ENCODE measurements at places on chromosomes 3 and 15.

- no peak for DNase-seq
Measured at GRCh38 chr15:83658430-83659416, 4.8 kb downstream of the ADAMTSL3 start.

- DNase-seq: peak; percentile 64
Measured at GRCh38 chr3:115321400-115321805, 174.3 kb upstream of the ZBTB20 start.

DNA sequence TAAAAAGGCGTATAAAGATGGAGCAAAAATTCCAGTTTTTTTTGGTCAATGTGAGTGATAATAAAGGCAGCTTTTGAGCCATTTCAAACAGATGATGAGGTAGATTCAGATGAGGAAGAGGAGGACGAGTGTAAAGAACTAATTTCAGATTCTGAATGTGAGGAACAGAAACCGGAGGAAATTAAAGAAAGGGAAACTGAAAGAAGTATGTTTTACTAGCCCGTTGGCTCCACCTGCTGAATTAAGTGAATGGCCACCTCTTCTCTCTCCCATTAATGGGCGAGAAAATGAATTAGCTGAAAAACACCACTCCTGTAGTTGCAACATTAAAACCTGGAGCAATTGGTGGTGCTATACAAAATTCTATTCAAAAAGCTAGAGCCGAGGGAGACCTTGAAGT is 55.4 kb downstream of the CYP19A1 start:
- DNase-seq: no peak

DNA sequence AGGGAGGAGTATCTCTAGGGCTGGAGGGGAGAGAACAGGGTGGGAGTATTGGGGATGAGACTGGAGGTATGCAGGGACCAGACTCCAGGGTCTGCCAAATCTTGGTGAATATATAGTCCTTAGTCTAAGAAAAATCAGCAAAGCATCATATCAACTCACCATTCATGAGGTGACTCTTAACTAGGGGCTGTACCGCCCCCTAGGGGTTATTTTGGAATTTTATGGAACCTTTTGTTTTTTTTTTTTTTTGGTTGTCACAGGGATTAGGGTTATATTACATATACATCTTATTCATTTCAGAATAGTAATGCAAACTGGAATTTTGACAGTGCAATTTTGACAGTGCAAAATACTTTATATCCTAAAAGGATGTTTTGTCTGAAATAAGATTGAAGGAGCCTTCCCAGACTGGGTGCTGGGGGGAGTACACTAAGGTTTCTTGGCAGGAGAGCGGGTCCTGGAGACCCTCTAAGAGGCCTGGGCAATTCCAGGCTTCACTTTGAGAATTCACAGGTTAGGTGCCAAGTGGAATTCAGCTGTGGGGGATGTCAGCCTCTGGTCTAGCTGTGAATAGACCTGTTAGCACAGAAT is 7.5 kb downstream of the CMTM7 start:
- no peak for DNase-seq

GRCh38 chr3:8619548-8619947 is 25.1 kb downstream of the SSUH2 start:
- peak; percentile 49 for DNase-seq

DNA sequence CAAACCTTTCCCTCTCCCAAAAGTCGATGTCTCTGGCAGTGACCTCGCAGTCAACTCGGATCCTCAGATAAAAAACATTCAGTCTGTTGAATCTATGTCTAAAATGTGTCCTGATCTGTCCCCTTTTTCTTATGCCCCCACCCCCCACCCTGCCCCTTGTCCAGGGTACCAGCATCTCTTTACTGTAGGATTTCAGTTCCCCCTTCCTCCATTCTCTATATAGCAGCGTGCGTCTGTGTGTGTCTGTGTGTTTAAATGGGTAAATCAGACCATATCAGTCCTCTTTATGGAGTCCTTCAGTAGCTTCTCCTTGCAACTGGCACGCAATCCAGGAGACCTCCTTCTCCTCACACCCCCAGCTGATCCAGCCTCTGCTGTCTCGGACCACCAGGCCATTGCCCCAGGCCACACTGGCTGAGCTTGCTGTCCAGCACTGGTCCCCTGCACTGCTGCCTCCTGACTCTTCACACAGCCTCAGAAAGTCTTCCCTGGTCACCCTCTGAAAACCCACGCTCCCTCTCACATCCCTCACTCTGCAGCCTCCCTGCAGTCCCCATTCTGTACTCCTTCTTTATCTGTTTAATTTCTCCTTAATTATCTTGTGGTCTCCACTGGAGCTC is 1.5 kb downstream of the LRRK1 start:
- no peak for DNase-seq

GRCh38 chr3:171306631-171307030 is 153.6 kb downstream of the TNIK start:
- DNase-seq: peak; percentile 86

DNA sequence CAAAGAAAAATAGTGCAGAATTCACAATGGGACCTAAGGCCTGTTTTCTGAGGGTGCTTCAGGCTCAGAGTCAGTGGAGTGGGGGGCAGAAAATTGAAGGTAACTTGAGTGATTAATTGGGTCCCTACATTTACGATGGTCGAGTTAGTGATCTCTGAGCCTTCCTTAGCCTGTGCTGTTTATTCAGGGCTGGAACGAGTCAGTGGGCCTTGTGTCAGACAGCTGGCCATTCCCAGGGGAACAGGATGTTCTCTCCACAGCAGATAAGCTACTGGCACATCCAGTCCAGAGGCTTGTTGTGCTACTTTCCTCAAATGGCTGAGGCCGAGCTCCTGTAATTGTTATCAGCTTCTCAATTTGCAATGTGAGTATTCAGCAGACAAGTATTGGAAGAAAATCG is 29.2 kb upstream of the CNTN3 start:
- DNase-seq: no peak

DNA sequence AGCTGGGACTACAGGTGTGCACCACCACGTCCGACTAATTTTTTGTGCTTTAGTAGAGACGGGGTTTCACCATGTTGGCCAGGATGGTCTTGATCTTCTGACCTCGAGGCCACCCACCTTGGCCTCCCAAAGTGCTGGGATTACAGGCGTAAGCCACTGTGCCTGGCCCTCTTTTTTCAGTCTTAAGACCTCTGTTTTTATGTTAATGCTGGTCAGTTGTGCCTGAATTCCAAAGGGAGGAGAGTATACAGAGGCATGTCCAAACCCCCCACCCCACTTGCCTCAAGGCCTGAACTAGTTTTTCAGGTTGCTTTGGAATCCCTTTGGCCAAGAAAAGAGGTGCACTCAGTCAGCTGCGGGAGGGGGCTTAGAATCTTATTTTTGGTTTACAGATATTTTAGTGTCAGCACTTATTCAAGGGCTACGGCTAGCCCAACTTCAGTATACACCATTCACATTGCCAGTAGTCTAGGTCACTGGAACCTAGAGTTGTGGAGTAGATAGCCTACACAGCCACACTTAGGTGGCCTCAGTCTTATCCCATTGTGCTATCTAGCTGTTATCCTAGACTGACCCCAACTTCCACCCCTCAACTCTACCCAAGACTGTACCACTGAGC is 128.0 kb upstream of the TPM1 start:
- no peak for DNase-seq

DNA sequence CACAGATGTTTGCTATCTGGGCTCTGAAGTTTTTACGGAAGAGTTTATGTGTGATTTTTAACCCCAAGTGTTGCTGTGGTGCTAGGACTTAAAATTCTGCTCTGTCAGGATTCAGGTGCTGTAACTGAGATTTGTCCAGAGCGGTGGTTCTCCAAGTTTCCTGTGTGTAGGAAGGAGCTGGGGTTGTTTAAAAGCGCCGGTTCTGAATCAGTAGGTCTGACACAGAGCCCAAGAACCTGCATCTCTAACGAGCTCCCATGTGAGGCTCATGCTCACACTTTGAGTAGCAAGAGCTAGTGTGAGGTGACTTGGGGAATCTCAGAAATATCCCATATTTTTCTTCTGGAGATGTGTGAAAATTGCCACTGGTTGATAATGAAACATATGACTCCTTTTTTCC is 325.5 kb downstream of the SATB1 start:
- DNase-seq: no peak

DNA sequence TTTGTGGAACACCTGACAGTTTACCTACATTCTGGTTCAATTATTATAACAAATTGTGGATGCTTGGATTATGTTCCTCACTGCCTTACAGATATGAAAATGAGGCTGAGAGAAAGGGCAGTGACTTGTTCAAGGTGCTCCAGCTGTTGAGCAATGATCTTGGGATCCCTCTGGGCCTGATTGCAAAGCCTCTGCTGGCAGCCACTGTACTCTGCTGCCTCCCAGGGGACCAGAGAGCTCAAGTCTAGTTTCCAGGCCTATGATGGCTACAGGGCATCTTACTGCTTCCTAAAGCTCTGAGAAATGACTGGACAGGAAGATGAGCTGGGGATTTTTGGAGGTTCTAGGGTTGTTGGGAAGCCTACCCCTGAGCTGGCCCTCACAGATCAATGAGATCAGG is 2.3 kb upstream of the SHC4 start:
- no peak for DNase-seq

GRCh38 chr15:39493424-39494067 is 87.3 kb upstream of the THBS1 start:
- no peak for DNase-seq

DNA sequence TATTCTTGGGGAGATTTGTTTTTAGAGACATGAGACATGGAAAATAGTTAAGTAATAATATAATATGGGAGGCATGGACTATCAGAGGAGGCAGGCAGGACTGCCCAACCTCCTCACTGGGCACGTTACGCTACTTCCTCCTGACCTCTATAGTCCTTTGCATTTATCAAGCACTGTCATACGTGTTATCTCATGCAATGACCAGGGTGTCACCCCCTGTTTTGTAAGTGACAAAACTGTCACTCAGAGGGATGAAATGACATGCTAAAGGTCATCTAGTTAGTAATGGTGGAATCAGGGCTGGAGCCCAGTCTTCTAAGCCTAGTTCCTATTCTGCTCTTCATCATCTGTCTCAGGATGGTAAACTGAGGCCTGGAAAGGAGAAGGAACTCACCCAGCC is 66.7 kb downstream of the ST6GAL1 start:
- DNase-seq: no peak

- DNase-seq: no peak
Measured at GRCh38 chr15:63392361-63393009, 10.8 kb upstream of the CA12 start.

DNA sequence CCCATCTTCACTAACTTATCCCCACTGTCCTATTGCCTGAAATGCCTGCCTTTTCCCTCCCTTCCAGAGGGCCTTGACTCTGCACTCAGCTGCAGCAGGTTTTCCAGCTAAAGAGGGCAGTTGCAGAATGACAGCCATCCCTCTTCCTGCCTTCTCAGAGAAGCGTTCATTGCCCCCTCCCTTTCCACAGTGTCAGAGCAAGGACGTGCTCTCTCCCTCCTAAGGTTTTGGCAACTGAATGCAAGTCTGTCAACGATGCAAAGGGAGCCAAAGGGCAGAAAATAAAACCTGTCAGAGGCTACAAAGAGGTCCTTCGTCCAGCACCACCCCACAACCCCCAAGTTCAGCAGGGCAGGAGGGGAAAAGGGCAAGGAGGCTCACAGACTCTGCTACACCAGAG is 230.1 kb upstream of the THBS1 start:
- DNase-seq: no peak

- DNase-seq: no peak
Measured at GRCh38 chr15:91783008-91783407, 70.5 kb upstream of the SLCO3A1 start.

GRCh38 chr15:90497376-90497775 is 32.3 kb upstream of the CRTC3 start:
- DNase-seq: no peak

DNA sequence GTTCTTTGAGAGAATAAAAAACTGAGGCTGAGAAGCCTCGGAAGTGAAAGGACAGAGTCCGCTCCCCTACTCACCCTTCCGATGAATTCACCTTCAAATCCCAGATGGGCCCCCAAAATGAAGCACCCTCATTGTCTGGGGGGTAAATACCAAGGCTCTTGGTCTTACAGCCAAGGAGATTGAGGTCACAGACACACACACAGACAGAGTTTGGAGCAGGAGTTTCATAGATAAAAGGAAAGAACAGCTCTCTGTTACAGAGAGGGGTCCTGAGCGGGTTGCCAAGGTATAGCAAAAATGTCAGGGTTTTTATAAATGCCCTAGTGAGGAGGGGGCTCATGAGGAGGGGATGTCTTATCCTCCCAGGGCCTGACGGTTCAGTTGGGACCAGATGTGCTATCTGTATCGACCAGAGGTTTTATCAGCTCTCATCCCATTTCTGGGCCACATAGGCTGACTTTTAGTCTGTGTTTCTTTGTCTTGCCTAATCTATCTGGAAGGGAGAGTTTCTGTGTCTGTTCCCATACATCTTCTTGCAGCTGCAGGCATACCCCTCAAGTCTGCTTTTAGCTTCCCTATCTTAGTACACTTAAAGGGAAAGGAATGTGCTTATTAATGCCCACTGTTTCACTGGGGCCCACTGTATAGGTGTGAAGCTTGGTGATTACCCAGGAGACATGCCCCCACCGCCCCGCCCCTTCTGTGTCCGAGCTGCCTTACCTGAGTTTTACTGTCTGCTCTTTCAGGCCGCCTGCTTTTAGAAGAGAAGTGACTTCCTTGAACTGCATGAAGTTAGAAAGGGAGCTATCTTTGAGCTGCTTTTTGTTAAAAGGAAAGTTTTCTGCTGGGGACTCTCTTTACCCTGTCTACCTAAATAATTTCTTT is 66.8 kb upstream of the ATP11B start:
- no peak for DNase-seq

- DNase-seq: peak; percentile 64
Measured at GRCh38 chr3:175383813-175384212, 524.7 kb downstream of the NAALADL2 start.

DNA sequence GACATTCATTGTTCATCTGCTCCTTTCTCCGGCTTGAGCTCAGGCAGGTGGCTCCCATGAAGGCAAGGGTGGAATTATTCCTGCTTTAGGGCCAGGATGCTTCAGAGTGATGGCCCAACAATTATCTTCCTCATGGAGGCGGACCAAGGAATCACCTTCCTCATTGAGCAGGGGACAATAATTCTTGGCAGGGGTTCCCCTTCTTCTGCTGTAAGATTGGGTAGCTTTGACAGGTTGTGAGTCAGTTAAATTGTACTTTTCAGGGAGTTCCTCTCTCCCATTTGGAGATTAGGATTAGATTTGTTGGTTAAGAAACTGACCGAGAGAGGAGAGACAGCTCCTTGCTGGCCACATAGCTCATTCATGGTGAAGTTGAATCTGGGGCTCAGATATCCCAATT is 31.4 kb upstream of the CD47 start:
- DNase-seq: no peak

DNA sequence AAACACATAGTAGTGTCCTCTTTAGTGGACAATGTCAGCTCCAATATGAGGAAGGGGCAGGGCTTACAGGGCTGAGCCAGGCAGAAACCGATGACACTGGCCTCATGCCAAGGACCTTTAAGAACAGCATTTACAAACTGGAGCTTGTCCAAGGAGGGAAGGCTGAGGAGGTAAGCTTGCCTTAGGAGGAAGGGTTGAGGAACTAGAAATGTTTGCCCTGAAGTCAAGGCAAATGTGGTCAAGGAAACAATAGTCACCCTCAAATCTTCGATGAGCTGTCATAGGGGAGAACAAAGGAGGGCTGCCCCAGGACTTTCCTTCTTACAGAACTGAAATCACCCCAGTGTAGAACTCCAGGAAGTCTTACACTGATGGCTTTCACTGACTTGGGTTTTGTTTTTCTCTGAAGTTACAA is 136.4 kb downstream of the LIPC start:
- DNase-seq: no peak
